ENCODE measurements at places on chromosomes 2 and 18. TPM values are rescaled to one million over a fixed set of nuclear protein-coding genes. Genes with fewer than 3 reads are reported as not detected.
A peak's percentile ranks its signal among the peaks of the same experiment; 100 is the strongest.

- peak; percentile 94 for DNase-seq
Measured at GRCh38 chr2:73214120-73215035, at the start of gene SMYD5. Gene SMYD5, plus strand, starts transcription at chr2:73214245. Its CDS starts 22 bp downstream, at chr2:73214267.

CNTNAP5 gene
- total RNA-seq = not detected

- no peak for DNase-seq
Measured at GRCh38 chr18:75113455-75113854, 95.5 kb downstream of the PTGR3 start.

MC5R gene
- not detected for total RNA-seq

RIT2 gene
- not detected for total RNA-seq

DNA sequence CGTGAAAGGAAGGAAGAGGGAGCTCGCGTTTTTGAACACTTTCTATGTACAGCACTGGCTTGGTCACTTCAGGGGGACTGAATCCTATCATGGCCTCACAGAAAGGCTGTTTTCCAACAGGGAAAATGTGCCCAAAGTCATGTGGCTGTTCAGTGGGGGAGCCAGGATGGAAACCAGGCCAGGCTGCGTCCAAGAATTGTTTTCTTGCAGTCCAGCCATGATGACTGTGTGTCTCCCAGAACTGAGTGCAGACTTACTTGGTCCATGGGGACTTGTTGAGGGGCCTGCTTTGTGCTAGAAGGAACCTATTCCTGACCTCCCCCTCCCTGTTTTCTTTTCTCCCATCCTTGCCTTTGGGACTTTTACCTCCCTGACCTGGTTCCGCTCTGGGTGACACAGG lies 46.9 kb downstream of the EMILIN2 start:
- no peak for DNase-seq

GAD1 gene
- total RNA-seq = 3.7 TPM

DNA sequence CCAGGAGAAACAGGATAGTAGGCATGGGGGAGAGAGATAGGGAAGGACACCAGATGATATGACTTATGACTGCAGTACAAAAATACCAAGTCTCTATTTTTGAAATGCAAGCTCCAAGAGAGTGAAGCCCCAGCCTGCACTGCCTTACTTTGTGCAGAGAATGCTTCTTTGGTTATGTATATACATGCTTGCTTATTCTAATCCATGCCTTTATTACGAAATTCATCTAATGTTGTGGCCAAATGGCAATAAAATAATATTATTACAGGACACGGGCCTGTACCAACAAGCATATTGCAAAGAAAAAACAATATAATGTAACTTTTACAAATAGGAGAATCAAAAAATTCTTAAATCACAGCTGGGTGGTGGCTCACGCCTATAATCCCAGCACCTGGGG lies 110.8 kb downstream of the BCL11A start:
- DNase-seq = no peak

DNA sequence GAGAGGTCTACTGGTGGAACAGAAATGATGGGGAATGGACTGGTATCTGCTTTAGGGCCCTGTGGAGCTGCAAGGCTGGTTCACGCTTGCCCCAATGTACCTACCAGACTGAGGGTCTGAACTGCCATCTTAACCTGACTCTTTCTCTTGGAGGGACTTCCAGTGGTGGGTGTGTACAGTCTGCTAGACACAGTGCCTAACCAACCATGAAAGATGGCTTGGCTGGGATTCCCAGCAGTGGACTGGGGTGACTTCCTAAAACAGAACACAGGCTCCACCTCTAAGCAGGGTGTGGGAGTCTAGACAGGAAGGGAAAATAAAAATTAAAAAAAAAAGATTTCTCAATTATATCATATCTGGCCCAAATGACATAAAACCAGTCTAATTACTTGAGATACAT lies 25.5 kb upstream of the MYO3B start:
- DNase-seq = no peak

GRCh38 chr2:186617771-186618170 lies 27.9 kb downstream of the ITGAV start:
- no peak for DNase-seq

DNA sequence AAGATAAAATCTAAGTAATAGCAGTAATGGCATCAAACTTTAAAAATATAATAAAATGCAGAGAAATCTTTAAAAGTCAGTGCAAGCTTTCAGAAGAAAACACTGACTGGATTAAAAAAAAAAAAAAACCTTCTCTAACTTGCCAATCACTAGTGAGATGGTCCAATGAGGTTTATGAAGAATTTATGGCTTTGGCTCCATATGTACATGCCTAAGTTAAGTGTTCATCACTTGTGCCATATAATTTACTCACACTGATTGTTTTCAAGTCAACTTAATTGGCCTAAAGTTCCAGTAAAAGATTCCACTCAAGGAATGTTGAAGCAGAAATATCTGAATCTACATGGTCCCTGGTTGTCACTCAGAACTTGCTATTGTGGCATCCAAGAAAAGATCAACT lies 40.7 kb upstream of the RAB27B start:
- DNase-seq = no peak

- DNase-seq = no peak
Measured at GRCh38 chr18:49064889-49065288, 114.1 kb upstream of the SMAD7 start.

Data from activated CD8-positive, alpha-beta memory T cell treated with anti-CD3 and anti-CD28 coated beads, Interleukin-2, amount 10 ng/mL, durations not matched to agents 7 days and 5 days (primary cell).